ENCODE measurements at places on chromosomes 12 and 14.

DNA sequence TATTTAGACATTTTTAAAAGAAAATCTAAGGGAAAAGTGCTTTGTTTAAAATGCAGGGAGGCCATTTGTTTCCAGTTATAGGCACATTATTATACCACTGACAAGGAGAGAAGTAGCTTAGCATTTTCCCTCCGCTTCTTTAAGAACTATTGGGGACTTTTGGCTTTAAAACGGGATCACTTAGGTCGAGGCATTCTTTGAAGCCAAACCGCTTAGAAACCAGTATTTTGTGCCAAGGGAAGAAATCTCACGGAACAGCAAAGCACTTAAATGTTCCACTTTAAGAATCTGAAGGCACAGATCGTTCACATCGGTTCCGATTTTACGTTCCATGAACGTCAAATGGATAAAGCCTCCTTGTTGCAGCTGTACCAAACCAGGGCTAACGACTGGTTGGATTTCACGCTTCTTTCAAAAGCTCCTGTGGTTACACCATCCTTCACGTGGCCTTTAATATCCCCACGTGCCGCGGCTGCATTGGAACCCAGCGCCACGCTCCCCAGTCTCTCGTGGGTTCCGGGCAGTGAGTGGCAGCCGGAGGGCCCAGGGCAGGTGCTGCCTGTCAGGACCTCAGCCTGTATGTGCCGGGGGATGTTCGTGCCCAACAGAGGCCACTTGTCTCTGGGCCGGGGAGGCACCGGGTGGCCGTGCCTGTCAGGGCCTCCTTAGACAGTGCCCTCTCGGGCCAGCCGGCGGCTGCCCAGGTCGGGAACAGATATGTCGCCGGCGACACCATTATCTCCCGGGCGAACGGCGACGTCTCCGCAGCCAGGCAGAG is 195.4 kb downstream of the KIF26A start:
- ATAC-seq: no peak

DNA sequence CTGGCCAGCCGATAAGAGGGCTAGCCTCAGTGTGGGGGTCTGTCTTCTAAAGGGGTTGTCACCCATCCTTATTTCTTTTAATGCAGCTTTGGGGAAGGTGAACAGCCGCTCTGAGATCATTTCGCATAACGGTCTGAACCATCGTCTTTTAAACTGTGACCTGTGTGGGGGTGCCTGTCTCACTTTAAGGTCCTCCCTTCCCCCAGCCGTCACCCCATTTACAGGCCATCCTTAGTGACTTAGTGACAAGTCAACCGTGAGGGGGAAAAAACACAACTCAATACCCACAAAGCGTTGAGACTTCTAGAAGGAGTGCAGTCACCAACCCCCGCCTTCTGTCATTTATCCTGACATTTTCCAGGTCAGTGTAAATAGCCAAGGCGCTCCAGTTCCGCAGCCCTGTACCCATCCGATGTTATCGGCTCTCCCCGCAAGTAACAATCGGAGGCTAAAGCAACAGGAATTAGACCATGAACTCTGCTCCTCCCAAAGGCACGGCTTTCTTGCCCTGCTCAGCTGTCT is 505 bp upstream of the DENND5B start:
- ATAC-seq: peak; percentile 6

- ATAC-seq: no peak
Observed at GRCh38 chr14:103499709-103500108, 22.9 kb downstream of the CKB start.

DNA sequence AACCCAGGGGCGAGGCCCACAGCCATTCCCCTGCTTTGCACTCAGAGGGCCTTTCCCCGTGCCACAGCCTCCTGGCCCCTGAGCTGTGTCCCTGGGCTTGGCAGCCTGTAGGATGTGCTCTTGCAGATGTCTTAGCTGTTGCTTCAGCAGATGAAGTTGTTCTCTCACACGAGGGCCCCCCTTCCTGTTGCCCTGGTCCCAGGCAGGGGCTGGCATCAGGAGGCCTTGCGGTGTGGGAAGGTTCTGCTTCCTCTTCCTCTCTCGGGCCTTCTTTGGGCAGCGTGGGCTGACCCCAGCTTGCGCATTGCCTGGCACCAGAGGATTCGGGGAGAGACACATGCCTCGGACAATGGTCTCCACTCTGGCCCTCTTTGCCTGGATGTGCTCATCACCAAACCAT is 12.7 kb downstream of the PROX2 start:
- no peak for ATAC-seq

- ATAC-seq: no peak
Observed at GRCh38 chr12:6548966-6549683, 6.7 kb downstream of the IFFO1 start.
